ENCODE measurements at places on chromosomes 1 and 21.
A peak's percentile ranks its signal among the peaks of the same experiment; 100 is the strongest.

DNA sequence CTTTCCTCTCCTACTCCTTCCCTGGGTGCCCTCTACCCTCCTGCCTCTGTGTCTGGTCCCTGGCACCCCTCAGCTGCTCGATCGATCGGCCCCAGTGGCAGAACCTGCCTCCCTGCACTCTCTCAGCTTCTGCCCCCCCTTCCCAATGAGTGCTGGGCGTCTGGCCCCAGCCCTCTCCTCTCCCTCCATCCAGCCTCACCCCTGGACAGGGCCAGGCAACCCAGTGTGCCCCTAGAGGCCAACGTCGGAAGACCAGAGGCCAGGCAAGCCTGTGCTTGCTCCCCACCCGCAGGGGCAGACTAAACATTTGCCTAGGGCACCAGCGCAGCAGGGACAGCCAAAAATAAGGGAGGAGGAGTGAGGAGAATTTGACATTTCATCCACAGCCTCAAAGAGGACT, 43.5 kb downstream of the LGR6 start:
- no peak for DNase-seq

- DNase-seq = no peak
Observed at GRCh38 chr1:192906334-192906733, 97.5 kb downstream of the RGS2 start.

- no peak for DNase-seq
Observed at GRCh38 chr1:162187687-162188276, 118.3 kb downstream of the NOS1AP start.

GRCh38 chr1:245168086-245168485, 13.3 kb downstream of the KIF26B start:
- DNase-seq = no peak

- no peak for DNase-seq
Observed at GRCh38 chr1:67791686-67792085, 41.6 kb downstream of the GNG12 start.

DNA sequence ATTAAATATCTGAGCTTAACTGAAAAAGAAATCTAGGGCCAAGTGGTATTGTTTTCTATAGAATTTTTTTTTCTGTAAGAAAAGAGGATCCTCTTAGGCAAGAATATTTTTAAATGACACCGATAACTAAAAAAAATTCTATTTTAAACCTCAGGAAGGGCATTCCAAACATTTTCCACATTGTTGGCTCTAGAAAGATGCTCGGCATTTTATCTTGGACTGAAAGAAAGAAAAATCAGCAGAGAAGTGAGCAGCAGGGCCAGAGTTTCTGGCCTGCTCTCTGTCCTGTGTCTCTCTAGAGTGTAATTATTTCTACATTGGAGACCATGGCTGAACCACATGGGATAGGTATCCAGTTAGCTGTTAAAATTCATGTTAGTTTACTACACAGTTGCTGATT, 192.5 kb upstream of the GREM2 start:
- no peak for DNase-seq

GRCh38 chr1:202046227-202046626, 35.8 kb downstream of the ELF3 start:
- no peak for DNase-seq

DNA sequence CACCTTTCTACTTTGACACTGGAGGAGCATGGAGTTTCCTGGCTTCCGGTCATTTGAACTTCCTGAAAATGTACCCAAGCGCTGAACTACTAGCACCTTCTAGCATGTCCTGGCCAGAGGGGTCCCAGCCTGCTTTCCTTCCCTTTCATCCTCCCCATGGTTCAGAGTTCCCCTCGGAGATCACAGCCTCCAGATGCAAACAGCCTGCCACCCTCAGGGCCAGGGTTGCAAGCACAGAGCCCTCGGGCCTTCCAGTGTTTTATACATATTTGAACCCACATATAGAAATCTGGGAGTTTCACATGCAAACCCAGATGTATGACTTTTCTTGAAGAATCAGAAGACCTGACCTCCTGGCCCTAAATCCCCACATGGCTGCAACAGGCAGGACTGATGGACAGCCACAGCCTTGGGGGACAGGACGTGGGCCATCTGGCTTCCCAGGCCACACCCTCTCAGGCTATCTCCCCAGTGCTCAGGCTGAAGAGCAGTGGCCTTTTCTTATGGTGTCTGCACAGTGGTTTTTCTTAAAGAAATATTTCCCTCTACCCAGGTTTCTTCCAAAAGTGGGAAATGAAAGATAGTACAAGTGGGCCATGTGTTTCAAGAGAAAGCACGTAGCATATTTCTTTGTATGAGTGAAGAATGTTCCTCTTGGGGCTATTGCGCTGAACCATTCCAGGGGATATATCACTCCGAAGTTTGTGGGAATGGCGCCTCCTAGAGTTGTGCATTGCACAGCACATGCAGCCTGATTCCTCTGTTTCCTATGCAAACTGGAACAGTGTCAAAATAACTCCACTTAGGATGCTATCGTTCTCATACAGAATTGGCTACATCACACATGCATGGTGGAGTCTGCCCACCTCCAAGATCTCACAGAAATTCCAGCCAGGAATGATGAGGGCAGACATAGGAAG, 232.0 kb upstream of the VAMP3 start:
- no peak for DNase-seq

DNA sequence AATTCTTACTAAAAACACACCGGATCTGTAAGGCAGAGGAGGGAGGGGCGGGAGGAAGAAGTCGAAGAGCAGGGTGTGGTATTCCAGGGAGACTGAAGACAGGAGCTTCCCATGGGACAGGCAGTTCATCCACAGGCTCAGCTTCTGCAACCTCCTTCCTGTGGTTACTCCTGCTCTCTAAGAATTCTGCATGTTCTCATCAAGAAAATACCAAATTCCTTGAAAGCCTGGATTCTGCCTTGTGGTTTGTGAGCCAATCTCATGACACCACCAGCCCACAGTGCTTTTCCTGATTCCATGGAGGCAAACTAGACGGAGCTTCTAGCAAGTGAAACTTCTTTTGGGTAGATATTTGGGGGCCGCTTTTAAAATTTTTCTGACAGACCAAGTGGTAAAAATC, 1.1 kb upstream of the ST6GALNAC3 start:
- DNase-seq = no peak

GRCh38 chr1:88800382-88801051, 90.8 kb downstream of the GTF2B start:
- peak; percentile 1 for DNase-seq

DNA sequence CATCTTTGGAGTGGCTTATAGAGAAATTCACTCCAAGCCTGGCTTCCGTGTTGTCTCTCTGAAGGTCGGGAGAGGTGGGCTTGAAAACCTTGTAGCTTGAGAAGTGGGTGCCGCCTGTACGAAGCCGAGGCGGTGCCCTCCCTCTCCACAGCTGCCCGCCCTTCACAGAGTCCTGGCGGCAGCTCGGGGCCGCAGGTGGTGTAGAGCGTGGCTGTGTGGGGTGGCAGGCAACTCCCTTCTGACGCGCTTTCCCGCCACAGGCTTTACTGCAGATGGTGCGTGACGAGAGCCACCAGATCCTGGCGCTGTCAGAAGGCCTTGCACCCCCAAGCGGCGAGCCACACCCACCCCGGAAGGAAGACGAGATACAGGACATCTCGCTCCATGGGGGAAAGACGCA, 33.1 kb upstream of the DIP2A start:
- peak; percentile 68 for DNase-seq

DNA sequence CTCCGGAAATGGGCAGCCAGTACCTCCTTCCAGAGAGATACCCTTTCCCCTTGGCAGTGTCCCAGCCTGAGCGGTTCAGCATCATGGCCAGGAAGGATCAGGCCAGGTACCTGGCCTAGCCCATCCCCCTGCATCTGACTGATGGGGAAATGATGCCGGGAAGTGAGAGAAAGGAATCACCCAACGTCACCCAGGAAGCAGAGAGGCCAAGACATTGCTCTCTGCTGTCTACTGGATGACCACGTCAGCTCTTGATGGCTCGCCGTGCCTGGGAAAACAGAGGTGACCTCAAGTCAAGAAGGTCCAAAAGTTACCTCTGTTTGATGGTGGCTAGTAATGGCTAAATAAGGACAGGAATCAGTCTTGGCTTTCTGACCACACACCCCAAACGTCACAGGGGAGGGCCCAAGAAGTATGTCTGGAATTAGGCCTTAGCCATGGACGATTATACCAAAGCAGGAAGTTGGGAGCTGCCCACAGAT, 79.0 kb downstream of the MRPL37 start:
- no peak for DNase-seq

- no peak for DNase-seq
Observed at GRCh38 chr1:25743164-25744139, 56.5 kb upstream of the SELENON start.

- DNase-seq = no peak
Observed at GRCh38 chr1:183414365-183414764, 3.8 kb downstream of the NMNAT2 start.

GRCh38 chr1:98368995-98369394, 292.5 kb upstream of the SNX7 start:
- DNase-seq = no peak

DNA sequence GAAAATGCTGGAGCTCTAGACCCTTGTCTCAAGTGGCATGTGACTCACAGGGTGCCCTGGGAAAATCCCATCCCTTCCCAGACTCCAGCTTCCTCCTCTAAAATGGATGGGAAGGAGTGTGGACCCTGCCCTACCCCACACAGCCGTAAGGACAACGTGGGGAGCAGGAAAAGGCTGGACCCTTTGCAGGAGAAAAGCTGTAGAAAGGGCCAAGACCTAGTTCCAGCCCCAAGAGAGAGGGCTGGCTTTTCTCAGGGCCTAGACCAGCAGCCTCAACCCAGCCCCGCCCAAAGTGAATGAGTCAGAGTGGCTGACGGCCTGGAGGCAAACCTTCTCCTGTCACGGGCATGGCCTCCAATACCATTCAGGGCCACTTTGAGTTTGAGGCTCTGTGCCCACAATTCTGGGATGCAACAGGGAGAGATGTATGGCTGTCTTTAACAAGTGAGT, 1.1 kb downstream of the LAMB3 start:
- DNase-seq = no peak

DNA sequence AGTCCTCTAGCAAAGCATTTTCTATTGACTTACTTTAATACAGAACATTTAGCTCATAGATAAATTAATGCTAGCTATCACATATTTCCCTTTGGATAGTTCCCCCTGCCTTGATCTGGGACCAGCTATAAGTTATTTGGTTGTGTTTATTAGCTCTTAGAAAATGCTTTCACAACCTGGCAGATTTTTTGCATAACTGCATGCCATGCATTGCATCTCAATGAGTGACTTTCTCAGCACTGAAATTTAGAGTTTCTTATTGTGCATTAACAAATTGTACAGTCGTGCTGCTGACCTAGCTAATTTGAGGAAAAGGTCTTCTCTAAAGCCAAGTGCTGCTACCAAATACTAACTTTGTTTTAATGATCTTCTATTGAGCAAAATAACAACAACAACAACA, 164.8 kb downstream of the PLPPR5 start:
- DNase-seq = no peak

DNA sequence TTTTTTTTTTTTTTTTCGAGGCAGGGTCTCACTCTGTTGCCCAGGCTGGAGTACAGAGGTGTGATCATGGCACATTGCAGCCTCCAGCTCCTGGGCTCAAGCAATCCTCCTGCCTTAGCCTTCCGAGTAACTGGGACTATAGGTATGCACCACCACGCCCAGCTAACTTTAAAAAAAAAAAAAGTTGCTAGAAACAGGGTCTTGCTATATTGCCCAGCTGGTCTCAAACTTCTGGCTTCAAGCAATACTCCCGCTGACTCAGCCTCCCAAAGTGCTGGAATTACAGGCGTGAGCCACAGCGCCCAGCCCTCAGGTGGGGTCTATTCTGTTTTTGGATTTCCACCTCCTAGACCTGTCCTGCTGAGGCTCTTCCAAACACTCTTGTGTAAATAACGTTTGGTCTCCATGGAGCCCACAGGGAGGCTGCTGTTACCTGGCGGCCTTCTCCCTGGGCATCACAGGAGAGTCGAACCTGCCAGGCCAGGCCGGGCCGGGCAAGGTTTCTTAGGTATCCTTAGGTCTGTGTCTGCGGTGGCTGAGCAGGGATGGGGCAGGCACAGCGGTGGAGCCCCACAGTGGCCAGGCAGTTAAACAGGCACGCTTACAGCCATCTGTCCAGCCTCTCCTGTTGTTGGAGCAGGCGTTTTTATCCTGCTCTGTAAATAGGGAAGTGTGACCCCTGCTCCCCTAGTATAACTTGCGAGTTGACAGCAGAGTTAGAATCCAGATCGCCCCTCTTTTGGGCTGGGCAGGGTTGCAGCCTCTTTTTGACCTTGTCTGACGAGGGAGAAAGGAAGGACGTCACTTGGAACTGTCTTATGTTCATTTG, 18.8 kb downstream of the PLEKHM2 start:
- no peak for DNase-seq

DNA sequence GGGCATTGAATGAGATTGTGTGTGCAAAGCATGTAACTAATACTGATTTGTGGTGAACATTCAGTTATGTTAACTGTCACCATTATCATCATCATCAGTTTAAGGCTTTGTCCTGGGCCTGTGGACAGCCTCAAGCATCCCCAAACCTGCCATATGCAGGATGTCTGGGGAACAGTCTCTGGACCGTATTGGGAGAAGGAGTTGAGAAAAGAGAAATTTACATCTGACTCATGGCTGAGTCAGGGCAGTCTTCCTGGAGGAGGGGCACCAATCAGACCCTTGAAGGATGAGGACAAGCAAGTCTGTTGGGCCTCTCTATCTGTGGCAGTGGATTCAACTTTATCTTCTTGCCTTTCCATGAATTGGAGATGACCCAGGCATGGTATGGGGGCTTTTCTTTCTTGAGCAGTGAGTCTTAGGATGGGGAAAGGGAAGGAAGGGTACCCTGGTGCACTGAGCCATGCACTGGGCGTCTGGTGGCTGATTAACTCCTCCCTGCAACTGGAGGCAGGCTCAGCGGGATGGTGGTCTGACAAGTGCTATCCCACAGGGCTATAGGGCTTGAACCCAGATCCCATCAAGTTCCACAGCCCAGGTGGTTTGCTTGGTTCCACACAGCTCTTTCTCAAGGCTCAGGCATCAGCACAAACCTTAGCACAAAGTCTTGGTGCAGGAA, 2.9 kb downstream of the PADI3 start:
- no peak for DNase-seq

GRCh38 chr21:37348664-37349063, 17.9 kb upstream of the DYRK1A start:
- no peak for DNase-seq

GRCh38 chr21:44924606-44925377, 4.1 kb upstream of the ITGB2 start:
- no peak for DNase-seq

DNA sequence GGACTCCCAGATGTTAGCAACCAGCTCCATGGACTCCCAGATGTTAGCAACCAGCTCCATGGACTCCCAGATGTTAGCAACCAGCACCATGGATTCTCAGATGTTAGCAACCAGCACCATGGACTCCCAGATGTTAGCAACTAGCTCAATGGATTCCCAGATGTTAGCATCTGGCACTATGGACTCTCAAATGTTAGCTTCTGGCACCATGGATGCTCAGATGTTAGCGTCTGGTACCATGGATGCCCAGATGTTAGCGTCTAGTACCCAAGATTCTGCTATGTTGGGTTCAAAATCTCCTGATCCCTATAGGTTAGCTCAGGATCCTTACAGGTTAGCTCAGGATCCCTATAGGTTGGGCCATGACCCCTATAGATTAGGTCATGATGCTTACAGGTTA, 8.8 kb downstream of the SON start:
- no peak for DNase-seq

GRCh38 chr1:87154384-87154783, 174.3 kb upstream of the LMO4 start:
- no peak for DNase-seq

All from effector CD8-positive, alpha-beta T cell (primary cell).